CD8-positive, alpha-beta T cell (primary cell): ENCODE measurements at places on chromosomes 2 and 18. TPM values are rescaled to one million over a fixed set of nuclear protein-coding genes. Genes with fewer than 3 reads are reported as not detected.

The CYS1 gene
- total RNA-seq: not detected

The RNF152 gene
- 1.4 TPM for total RNA-seq

The NYAP2 gene
- not detected for total RNA-seq

The PROM2 gene
- total RNA-seq: 0.11 TPM

The SLC30A3 gene
- total RNA-seq: not detected

The HOXD13 gene
- total RNA-seq: not detected

The HOXD4 gene
- total RNA-seq: not detected

The LINC00305 gene
- not detected for total RNA-seq

The GCG gene
- total RNA-seq: not detected

The MC2R gene
- total RNA-seq: not detected
